ENCODE measurements at places on chromosomes 2 and 18.

DNA sequence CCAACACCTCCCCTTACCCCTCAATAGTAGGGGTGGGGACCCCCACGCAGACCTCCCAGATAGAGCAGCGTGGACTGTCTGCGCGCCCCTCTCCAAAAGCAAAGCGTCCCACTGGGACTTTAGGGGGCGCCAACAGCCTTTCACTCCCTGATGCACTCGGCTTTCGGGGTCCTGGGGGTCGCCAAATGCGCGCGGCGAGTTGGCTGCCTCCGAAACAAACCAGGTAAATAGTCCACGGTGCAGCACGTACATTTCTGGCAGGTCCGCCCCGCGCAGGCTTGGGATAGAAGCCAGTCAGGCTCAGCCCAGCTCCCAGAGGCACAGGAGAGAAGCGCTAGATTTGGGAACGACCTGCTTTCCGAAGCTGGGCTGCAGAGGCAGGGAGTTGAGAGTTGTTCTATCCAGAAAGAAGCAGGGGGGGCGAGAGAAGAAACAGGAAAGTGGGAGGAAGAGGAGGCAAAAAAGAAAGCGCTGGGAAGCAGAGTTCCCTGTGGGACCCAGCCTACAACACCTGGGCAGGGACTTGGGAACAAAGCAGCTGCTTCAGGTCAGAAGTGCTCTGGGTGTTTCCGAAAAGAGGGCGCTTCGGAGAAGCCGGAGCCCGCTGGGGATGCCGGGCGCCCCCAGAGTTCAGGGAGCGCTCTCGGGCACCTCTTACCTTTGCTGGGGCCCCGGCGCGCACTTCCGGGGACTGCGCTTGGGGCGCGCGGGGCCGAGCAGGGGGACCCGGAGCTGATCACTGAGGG, 544 bp downstream of the EVA1A start:
- DNase-seq = no peak

DNA sequence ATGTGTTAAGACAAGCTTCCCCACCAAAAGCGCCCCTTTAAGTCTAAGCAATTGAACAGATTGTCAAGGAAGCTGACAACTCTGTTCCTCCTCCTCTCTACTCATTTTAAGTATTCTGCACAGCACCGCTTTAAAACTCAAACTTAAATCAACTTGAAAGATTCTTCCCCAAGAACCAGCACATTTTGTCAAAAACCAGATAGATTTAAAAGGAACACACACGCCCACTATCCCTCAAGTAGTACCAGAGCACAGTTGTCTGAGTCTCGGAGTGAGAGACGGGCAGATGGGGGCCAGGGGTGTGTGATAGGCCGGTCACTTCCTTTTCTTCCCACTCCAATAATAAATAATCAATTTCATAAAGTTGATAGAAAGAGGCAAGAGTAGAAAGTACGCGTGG, 67.7 kb upstream of the POU3F3 start:
- no peak for DNase-seq

DNA sequence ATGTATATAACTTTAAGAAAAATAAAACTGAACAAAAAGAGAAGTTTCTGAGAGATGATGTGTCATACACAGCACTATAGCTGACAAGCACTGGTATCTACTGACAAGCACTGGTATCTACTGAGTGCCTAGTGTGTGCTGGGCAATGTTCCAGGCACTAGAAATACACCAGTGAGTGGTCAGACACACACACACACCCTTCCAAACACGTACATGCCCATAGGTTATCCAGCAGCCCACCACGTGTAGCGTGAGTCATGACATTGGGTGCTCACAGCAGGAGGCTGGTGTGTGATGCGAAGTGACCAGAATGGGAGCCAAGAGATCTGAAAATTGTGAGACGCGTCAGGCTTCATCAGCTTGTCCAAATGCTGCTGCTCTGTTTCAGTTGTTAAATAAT, 12.2 kb upstream of the GNAL start:
- DNase-seq = no peak

GRCh38 chr2:159946326-159946999, 116.0 kb downstream of the PLA2R1 start:
- peak; percentile 68 for DNase-seq

- DNase-seq = no peak
These were observed 133.2 kb downstream of the ICOS start for GRCh38 chr2:204069804-204070203.

GRCh38 chr2:57720728-57721627, 325.6 kb upstream of the VRK2 start:
- peak; percentile 31 for DNase-seq

DNA sequence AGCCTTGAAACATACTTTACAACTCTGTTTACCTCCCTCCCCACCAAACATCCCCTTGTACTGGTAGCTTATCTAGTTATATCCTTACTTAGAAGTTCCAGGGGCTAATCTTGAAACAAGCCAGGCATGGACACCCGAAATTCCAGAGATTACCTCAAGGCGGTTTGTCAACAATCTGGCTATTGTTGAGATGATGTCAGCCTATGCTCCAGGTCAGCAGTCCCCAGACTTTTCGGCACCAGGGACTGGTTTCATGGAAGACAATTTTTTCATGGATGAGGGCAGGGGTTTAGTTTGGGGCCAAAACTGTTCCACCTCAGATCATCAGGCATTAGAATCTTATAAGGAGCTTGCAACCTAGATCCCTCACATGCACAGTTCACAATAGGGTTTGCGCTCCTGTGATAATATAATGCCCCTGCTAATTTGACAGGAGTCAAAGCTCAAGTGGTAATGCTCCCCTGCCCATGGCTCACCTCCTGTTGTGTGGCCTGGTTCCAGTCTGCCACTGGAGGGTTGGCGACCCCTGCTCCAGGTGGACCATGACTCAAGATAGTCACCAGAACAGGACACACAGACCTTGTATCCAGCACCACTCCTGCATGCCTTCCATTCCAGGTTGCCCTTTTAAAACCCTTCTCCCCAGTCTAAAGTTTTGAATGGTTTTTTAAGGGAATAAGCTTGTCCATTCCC, 171.2 kb downstream of the SPAG16 start:
- no peak for DNase-seq

GRCh38 chr18:36295880-36296301, 1.6 kb upstream of the FHOD3 start:
- DNase-seq = no peak

GRCh38 chr2:102233132-102233884, 46.5 kb downstream of the IL1RL2 start:
- DNase-seq = no peak

GRCh38 chr2:79832511-79833234, 319.8 kb downstream of the CTNNA2 start:
- no peak for DNase-seq

DNA sequence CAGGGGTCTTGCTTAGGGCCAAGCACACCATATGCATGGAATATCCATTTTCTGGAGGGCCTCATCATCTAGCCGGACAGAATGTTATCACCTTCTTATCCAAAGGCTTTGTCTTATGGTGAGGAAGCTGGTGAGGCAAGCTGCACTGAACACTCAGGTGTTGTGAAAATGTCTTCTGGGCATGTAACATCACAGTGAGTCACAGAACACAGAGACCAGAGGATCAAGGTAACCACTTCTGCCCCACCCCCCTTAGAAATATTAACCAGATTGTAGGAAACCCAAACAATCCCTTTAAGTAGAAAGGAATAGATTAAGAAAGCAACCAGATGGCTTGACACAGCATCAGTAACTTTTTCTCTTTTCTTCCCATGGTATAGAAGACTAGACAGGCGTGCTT, 51.1 kb downstream of the MYO5B start:
- no peak for DNase-seq

GRCh38 chr2:214066862-214067261, 344.0 kb upstream of the VWC2L start:
- no peak for DNase-seq

- no peak for DNase-seq
These were observed 1.0 kb upstream of the B4GALT6 start for GRCh38 chr18:31685097-31686082.

- DNase-seq = no peak
These were observed 63.0 kb upstream of the GALNT13 start for GRCh38 chr2:153808679-153809078.

GRCh38 chr2:111171337-111171930, 50.7 kb downstream of the BCL2L11 start:
- DNase-seq = no peak

GRCh38 chr18:13796515-13796914, 27.4 kb upstream of the MC5R start:
- no peak for DNase-seq

DNA sequence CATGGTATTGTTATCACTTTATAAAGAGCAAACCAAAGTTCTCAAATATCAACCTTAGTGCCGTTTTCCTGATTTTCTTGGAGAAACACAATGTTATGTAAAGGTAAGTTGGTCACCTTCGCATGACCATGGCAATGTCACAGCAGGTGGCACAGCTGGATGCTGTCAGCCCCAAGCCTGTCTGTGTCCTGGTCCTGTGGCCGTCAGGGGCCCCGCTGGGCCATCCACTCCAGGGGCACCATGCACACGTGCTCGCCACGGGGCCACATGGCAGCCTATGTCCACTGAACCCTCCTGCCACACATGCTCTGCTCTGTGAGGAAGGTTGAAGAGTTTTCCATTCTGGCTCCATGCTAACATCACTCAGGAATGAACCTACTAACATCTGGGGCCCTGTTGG, 85.9 kb downstream of the EIPR1 start:
- DNase-seq = no peak

DNA sequence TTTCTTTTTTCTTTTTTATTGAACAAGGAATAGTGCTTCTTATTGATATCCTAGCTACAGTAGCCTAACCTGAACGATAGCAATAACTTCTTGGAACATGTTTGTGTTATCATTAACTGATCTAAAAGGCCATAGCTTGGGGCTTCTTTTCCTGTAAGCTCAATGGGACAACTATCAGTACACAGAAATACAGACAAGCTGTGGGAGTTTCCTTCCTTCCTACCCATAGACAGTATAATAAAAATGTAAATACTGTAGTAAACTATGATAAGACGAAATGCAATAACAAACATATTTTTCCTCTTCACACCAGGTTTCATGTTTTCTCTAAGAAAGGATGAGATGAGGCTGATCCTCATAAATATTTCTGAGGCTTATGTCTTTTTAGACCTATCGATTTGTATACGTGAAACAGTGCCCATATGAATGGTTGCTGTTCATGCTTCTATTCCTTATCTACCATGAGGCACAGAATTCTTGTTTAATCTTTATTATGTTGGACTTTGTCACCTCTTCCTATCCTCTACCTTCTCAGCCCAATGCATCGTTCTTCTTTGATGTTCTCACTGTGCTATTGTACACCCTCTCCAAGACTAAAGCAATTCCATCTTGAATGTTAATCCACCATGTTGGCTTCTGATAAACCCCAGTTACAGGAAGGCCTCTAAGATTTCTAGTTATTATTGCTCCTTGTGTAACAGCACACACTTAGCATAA, 361.4 kb downstream of the DCC start:
- DNase-seq = no peak

GRCh38 chr18:55253814-55254213, 294.6 kb upstream of the CCDC68 start:
- no peak for DNase-seq

GRCh38 chr18:68542846-68543245, 172.1 kb downstream of the TMX3 start:
- DNase-seq = no peak

GRCh38 chr2:216023055-216023648, 9.8 kb upstream of the MREG start:
- DNase-seq = no peak

- no peak for DNase-seq
These were observed 713.6 kb downstream of the SLC4A3 start for GRCh38 chr2:220341014-220341413.

GRCh38 chr2:217652761-217653639, 349.8 kb downstream of the TNS1 start:
- peak; percentile 94 for DNase-seq

- DNase-seq = no peak
These were observed 5.5 kb upstream of the MAP4K4 start for GRCh38 chr2:101692041-101692440.

- no peak for DNase-seq
These were observed 207.3 kb upstream of the RAB6C start for GRCh38 chr2:129772190-129772579.

DNA sequence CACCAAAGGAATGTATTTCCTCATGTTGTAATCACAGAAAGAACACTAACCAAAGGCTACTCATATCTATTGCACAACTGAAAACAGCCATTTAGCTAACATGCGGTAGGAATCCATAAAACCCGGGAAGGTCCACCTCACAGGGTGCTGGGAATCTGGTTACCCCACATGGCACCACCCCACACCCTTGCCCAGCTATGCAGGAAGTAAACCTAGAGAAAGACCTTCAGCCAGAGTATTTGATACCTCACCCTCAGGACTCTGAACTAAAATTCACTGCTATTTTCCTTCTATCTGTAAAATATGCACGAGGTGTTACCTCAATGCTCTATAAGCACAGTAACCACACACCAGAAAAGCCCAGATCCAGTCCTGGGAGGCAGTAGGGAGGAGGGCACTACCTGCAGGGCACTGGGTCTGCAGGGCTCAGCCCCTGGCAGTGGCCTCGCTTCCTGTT, 45.8 kb downstream of the PTPN2 start:
- DNase-seq = peak; percentile 89

DNA sequence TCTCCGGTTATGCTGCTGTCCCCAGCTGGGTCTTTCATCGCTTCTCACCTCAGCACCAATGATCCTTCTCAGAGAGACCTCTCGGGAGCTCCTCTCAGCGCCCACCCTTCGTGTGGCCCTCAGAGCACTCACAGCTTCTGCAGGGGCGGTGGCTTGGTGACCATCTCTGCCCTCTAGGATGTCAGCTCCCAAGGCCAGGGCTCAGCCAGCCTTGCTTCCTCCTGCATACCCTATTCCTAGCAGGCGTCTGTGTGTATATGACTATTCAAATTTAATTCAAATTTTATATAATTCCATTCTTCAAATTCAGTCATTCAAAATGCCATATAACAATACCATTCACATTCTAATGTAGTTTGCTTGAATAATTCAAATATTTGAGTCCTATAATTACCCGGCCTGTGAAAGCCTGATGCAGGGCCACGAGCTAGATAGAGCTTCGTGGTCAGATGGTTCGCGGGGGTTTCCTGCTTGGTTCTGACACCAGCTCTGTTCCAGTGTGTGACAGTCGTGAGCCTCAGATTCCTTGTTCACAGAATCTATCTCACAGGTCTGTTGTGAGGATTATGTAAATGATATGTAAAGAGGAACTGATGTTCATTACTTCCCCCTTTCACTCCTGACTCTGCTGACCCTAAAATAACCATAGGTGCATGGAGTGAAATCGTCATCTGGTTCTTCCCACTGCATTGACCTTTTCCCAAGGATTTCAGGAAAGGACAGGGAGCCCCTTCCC, 94.0 kb upstream of the CNGA3 start:
- DNase-seq = no peak

Data from AG09309 (cell line).